ENCODE measurements at places on chromosomes 12 and 14.
A peak's percentile ranks its signal among the peaks of the same experiment; 100 is the strongest.

DNA sequence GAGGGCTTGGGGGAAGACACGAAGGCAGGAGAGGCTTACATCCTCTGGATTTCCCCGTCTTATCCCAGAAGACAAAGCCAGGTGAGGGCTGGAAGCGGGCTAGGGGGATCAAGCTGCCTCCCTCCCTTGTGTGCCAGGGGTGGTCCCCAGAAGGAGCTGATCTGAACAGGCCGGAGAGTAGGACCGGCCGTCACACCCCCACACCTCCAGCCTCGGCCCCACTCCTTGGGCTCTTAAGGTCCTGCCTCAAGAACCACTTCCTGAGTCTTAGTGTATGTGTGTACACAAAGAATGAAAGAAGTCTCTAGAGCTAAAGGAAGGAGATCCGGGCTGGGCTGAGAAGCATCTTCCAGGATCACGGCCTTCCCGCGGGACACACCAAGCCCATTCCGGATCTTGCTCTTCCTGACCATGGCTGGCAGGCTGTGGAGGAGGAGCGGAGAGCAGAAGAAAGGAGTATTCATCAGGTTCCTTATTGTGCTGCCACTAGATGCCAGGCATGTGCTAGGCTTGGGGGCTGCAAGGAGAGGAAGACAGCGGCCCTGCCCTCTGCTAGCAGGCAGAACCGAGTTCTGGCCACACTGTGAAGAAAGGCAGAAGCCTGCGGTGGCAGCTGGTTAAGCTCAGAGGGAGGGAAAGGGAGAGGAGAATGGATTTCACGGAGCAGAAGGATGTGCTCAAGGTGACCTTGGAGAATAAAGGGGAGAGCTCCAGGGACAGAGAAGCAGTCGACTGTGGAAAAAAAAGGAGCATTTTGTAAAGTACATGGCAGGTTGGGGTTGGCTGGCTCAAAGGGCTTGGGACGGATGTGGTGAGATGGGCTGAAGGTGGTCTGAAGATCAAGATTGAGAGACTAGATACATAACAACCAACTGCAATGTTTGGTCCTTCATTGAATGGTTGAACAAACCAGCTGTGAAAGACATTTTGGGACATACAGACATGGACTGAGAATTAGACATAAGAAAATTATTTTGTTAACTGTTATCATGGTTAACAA, 1.3 kb upstream of the CD63 start:
- DNase-seq: peak; percentile 38

- DNase-seq: no peak
Measured at GRCh38 chr12:14902465-14902864, 16.8 kb upstream of the MGP start.

DNA sequence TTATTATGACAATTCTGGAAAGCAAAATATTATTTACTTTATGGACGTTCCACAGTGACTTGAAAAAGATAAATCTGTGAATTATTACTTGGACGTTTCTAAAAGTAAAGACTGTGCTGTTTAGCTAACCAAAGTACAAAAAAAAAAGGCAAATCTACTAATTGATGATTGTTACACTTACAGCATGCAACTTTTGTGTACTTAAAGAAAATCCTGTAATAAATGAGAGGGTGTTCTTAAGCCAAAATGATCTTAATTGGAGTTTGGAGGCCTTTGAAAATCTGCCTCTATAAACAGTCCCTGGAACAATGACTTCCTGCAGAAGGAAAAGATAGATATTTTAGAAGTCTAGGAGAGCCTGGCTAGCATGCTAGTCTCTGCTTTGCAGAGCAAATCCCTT, 434.0 kb upstream of the SYT1 start:
- no peak for DNase-seq

GRCh38 chr14:47874350-47874749, 198.9 kb upstream of the MDGA2 start:
- no peak for DNase-seq

DNA sequence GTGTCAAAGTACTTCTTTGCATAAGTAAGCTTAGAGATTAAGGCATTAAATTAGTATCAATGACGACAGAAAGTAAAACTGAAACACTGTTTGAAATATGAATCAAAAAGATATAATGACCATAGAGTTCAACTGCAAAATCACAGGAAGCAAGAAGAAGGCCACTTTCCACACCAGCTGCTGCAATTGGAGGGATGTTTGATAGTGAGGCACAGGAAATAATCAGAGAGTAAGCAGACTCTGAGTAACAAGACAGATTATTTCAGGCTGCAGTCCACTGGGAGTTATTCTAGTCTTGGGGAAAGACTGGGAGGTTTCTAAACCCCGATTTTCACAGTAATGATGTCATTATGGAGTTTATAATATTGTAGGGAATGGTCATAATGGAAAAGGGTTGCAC, 12.9 kb downstream of the MDGA2 start:
- DNase-seq: no peak

DNA sequence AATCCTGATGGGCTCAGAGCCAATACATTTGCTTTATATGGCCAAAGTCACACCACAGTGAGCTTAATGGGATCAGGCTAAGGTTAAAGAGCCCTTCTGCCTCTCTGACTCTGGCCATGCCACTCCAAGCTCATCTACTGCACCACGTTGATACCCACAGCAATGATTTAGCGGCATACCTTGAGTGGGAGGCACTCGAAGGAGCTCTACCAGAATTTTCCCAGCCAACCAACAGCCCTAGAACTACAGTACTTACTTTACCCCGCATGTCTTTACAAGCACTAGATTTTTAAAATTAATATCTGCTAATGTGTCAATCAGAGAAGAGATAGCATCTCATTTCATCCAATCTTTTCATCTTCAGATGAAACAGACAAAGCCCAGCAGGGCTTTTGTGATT, 300.5 kb downstream of the GRIN2B start:
- DNase-seq: no peak

DNA sequence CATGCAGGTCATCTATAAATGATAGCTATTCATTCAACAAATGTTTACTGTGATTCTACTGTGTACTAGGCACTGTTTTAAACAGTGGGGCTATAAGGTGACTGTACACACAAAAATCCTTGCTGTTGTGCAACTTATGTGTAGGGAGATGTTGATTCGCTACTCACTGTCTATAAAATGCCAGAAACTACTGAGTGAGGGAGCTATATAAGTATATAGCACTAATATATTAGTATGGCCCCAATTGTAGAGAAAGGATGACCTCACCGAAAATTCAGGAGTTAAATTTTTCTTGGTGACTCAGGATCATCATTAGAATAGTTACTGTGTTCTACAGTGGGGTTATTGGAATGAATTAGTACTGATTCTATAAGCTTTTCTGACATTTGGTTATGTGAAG, 117.4 kb downstream of the TGFB3 start:
- DNase-seq: no peak

DNA sequence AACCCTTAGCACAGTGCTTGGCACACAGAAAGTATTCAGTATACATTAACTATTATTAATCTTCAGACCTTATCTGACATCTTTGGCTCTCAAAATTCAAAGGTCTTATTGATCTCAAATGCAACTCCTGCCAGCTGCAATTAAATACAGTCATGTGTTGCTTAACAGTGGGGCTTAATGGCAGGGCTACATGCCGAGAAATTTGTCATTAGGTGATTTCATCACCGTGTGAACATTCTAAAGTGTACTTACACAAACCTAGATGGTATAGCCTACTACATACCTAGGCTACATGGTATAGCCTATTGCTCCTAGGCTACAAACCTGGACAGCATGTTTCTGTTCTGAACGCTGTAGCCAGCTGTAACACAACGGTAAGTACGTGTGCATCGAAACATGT, 156.3 kb upstream of the TMCC3 start:
- no peak for DNase-seq

DNA sequence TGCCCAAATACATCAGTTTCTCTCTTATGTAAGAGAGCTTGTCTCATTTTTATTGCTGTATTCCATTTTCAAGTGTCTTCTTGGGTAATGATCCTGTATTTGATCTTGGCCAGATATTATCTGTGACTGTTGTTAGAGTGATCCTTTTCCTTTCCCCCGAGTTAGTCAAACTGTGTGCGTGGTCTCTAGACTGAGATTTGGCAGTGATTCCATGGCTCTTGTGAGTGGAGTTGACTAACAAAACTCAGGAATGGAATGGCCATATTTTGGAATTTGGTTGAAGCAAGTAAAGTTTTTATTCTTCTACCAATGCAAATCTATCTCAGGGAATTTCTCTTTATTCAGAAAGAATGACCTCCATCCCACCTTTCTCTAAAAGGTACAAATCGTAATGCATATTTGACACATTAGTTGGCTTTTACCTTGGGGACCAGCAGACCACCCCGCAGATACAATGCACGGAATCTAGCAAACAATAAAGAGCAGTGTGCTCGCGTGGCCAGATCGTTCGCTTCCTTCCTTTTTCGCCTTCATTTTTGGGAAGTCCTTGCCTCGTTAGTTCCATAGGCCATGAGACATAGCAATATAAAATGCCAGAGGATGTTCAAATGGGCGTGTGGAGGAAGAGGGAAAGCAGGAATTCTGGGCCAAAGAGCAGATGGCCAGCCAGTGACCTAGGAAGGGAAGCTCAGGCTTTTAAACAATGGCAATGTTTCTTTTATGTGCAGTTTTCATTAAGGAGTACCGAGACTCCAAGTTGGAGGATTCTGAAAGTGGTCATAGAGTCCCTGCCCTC, 24.4 kb downstream of the ETV6 start:
- DNase-seq: no peak

DNA sequence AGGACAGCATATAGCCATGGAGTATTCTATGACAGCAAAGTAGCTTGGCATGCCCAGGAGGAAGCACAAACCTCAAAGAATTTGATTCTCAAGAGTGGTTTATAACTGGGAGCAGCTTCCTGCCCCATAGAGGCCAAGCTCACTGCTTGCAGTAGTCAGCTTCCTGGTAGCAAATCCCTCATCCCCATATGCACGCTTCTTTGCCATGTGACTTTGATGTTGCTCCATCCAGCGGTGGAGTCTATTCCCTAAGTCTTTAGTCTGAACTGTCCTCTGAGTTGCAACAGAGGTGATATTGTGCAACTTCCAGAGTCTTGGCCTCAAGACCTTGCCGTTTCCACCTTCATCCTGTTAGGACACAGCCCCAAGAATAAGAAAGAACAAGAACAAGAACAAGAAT, 996.8 kb upstream of the TMEM132C start:
- no peak for DNase-seq

- peak; percentile 79 for DNase-seq
Measured at GRCh38 chr12:44930972-44931600, 55.0 kb upstream of the NELL2 start.

DNA sequence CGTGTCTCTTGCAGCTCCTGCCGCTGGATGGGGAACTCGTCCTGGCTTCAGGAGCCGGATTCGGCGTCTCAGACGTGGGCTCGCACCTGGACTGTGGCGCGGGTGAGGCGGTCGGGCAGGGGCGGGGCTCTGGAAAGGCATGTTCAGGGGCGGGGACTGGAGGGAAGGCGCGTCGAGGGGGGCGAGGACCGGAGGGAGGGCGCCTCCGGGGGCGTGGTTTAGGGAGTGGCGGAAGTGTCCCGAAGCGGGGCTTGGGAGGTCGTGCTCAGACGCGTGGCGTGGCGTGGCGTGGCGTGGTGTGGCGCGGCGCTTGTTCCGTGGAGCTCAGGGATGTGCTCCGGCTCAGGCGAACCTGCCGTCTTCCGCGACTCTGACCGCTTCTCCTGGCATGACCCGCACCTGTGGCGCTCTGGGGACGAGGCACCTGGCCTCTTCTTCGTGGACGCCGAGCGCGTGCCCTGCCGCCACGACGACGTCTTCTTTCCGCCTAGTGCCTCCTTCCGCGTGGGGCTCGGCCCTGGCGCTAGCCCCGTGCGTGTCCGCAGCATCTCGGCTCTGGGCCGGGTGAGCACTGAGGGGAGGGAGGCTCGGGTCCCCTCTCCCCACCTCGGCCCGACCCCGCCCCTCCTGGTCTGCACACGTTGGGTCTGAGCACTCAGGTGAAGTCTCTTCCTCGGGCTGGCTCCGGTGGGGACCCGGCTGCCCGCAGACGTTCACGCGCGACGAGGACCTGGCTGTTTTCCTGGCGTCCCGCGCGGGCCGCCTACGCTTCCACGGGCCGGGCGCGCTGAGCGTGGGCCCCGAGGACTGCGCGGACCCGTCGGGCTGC, 6.2 kb downstream of the AMN start:
- peak; percentile 85 for DNase-seq

DNA sequence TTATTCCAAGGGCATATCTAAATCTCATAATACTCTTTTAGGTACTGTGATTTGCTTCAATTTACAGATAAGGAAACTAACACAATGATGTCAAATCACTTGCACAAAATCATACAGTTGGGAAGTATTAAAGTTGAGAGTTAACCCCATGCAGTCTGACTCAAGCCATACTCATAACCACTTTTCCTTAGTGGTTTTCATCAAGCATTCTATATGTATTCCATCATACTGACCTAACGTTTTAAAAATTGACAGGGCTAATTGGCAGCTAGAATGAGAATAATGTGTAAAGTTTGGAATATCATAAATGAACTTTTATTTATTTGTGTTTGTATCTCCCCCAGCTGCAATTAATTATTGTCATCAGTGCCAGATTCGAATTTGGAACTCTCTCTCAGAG, 20.9 kb downstream of the PUS7L start:
- no peak for DNase-seq

DNA sequence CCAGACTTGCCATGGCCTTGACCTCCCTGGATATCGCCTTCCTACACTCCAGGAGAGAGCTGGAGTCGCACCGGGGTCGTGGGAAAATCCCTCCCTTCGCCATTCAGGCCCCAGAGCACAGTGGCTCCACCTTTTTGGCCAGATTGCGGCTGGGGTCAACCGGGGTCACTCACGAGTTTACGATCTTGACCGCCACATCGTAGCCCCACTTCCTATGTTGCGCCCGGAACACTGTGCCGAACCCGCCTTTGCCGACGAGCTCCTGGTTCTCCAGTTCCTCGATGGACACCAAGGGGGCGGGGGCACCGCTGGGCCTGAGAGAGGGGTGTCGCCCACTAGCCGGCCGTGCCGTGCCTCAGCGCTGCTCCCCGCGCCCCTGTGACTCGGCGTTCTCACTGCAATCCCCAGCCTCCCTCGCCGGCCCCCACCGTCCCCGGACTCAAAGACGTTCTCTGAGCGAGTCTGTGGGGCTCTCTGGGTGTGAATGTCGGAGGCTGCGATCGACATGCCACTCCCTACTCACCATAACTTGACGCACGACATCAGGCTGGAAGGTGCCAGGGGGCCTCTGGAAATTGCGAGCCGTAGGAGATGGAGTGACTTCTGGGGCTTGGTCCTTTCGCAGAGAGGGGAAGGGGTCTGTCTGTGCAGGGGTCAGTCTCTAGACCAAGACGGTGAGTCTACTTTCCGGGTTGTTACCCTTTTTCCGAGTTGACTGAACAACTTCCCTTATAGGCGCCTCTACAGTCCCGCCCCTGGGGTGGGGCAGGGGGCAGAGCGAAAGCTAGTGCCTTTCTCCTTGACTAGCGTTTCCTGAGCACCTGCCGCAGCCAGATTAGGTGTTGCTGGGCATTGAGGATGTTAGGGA, at the start of gene RIPK3:
Gene RIPK3 (minus strand): TSS at position 708 of the 868 bp plus-strand sequence. CDS start 165 bp downstream, at position 543.
- peak; percentile 61 for DNase-seq

- no peak for DNase-seq
Measured at GRCh38 chr14:95380350-95381042, 60.8 kb upstream of the CLMN start.
